ENCODE measurements at places on chromosomes 4 and X. TPM values are rescaled to one million over a fixed set of nuclear protein-coding genes. Genes with fewer than 3 reads are reported as not detected.

Gene CENPVL1
- total RNA-seq: 0.71 TPM

Gene RNF150
- 47.7 TPM for total RNA-seq

Gene POLN
- total RNA-seq: 4.8 TPM

Gene SHOX
- 7.3 TPM for total RNA-seq

Gene LONRF3
- total RNA-seq: 5.0 TPM

Gene DRP2
- 3.7 TPM for total RNA-seq

Gene ZBED1
- total RNA-seq: 45.2 TPM

Gene PASD1
- not detected for total RNA-seq

Gene MCF2
- total RNA-seq: 5.6 TPM

Gene TKTL1
- 2.3 TPM for total RNA-seq

Gene HTR2C
- 0.49 TPM for total RNA-seq

Gene SLITRK2
- total RNA-seq: 14.2 TPM

Gene KIF4A
- total RNA-seq: 7.6 TPM

Gene HMX1
- total RNA-seq: 63.0 TPM

Gene CETN2
- total RNA-seq: 35.5 TPM

Gene CHRNA9
- total RNA-seq: not detected

Gene TMEM156
- 1.6 TPM for total RNA-seq

Gene SCML2
- total RNA-seq: 13.7 TPM

Gene NWD2
- total RNA-seq: 9.1 TPM

Gene ARHGAP36
- total RNA-seq: 2.4 TPM

Gene SYNPO2
- total RNA-seq: 66.4 TPM

Gene MAGEC3
- not detected for total RNA-seq

Gene CLDN34
- not detected for total RNA-seq

Gene DCAF12L2
- 4.4 TPM for total RNA-seq

Gene SPINK2
- total RNA-seq: not detected

Gene TRIM2
- total RNA-seq: 192 TPM

Gene CENPVL2
- 0.71 TPM for total RNA-seq

Gene HHIP
- 33.3 TPM for total RNA-seq

Gene F8A3
- total RNA-seq: 3.1 TPM

Gene GDPD2
- total RNA-seq: 7.5 TPM

Gene PDE6B
- total RNA-seq: 141 TPM

Gene TRIM61
- 2.7 TPM for total RNA-seq

Gene AFF2
- total RNA-seq: 63.7 TPM

Gene SPANXC
- total RNA-seq: not detected

Gene UPF3B
- 6.5 TPM for total RNA-seq

Gene UCP1
- 0.33 TPM for total RNA-seq

Gene AVPR2
- total RNA-seq: 0.99 TPM

Gene PAGE4
- not detected for total RNA-seq

Gene CDX4
- total RNA-seq: not detected

Gene ESX1
- total RNA-seq: not detected

Gene SULT1E1
- total RNA-seq: 35.0 TPM

Gene F8
- 5.9 TPM for total RNA-seq

Gene RGS12
- 65.1 TPM for total RNA-seq

Gene PNMA5
- not detected for total RNA-seq

Gene FGF2
- 26.3 TPM for total RNA-seq

Gene PCDH18
- total RNA-seq: 143 TPM

Gene NFKB1
- 30.0 TPM for total RNA-seq
